ENCODE measurements at places on chromosomes 1 and 21.

GRCh38 chr1:101200513-101200912 lies 36.3 kb upstream of the S1PR1 start:
- DNase-seq, result no peak

GRCh38 chr1:208278638-208279037 lies 34.5 kb upstream of the PLXNA2 start:
- DNase-seq, result no peak

- no peak for DNase-seq
Measured at GRCh38 chr1:83011265-83011664, 987.7 kb downstream of the TTLL7 start.

DNA sequence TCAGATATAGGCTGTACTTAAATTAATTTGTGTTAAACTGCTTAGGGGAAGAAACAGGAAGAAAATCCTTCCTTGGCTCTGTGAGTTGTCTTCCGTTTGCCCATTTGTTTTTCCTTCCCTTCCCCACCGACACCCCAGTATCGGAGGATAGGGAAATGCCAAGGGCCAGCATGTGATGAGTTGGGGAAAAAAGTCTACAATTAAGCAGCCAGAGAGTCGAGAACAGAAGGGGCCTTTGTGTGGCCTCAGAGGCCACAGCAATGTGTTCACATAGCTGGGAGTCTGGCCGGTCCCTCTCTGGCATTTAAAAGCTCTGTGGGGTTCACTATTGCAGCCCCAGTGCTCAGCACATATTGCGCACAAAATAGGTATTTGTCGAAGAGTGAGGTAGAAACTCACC lies 489.3 kb downstream of the MATN1 start:
- no peak for DNase-seq

DNA sequence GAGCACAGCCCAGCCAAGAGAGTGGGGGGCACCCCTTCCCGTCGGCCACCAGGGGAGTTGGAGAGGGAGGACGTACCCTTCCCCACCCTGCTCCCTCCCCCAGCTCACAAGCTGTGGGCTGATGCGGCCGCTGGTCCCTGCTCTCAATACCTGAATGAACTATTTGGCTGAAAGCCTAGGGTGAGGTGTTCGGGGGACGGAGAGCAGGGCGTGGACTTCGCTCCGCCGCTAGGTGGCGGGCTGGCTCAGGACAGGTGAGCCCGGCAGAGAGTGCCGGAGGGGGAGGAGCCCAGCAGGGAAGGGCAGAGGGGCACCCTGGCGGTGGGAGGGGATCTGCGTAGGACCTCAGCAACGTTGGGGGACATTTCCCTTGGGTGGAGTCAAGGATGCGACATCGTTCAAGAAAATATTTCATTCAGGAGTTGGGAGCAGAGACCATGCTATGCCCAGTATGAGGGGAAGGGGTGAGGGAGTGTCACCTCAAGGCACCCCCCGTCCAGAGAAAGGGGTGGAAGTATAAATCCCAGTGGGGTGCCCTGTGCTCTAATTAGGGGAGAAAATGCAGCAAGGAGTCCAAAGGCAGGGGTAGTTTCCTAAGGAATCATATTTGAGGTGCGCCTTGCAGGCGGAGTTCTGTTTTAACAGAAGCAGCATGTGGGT lies 12.0 kb upstream of the RHBG start:
- DNase-seq, result peak; percentile 58

DNA sequence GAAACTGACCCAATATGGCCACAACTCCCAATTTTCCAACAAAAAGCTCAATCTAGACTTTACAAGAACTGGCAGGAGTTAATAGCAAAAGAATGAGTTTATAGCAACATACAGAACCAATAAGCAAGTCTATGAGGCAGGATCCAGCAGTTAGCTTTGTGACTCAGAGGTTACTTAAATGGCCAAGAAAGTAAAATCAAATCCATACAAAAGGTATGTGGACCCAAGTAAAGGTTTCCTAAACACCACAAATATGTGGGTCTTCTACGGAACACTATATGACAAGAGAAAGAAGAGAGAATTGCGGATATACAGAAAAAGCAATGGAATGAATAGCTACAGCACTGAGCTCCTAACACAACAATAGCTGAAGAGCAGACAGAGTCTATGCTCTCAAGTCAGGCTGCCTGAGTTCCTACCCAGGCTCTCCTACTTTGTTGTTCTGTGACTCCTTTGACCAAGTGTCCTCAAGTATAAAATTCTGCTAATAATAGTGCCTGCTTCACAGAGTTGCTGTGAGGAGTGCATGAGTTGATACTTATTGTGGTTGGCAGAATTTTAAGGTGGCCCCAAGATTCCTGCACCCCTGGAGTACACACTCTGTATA lies 204.3 kb downstream of the SMYD3 start:
- no peak for DNase-seq

DNA sequence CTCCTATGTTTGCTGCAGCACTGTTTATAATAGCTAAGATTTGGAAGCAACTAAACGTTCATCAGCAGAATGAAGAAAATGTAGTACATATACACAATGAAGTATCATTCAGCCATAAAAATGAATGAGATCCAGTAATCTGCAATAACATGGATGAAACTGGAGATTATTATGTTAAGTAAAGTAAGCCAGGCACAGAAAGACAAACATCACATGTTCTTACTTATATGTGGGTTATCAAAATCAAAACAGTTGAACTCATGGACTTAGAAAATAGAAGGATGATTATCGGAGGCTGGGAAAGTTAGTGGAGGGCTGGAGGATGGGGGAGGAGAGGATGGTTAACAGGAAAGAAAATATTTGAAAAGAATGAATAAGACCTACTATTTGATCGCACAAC lies 1017.6 kb downstream of the KCNT2 start:
- no peak for DNase-seq

DNA sequence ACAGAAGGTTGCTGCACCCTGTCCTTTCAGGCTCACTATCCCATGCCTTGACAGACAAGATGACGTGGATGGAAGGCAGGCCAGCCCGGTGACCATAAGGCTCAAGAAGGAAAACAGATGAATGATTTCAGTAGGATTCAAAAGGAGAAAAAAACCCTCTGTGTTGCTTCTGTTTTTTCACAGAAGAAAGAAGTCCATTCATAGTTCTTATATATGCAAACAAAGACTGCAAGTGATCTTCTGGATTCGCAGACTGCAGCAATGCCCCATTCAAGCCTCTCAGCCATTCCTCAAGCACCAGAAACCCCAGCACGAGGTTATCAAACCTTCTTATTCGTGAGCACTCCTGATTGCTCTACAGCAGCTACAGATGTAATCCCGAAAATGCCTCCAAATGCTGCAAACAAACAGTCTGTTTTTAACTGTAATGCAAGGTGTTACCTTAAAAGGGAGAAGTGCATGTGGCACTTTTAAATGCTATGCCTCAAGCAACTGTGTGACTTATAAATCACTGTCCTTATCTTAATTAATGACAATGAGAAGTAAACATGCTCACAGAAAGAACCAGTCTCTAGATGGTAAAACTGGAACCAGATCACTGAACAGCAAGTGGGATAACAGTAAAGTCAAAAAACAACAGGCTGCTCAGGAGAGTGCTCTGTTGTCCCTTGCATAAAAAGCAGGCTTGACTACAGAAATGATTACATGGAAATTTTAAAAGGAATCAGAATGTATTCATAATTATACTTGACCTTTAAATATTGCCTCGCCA lies 173.9 kb downstream of the HHIPL2 start:
- no peak for DNase-seq

GRCh38 chr1:48061162-48062136 lies 64.3 kb upstream of the TRABD2B start:
- no peak for DNase-seq

- no peak for DNase-seq
Measured at GRCh38 chr1:181812208-181812607, 249.3 kb downstream of the ZNF648 start.

GRCh38 chr1:245310571-245311531 lies 156.1 kb downstream of the KIF26B start:
- DNase-seq, result peak; percentile 21

DNA sequence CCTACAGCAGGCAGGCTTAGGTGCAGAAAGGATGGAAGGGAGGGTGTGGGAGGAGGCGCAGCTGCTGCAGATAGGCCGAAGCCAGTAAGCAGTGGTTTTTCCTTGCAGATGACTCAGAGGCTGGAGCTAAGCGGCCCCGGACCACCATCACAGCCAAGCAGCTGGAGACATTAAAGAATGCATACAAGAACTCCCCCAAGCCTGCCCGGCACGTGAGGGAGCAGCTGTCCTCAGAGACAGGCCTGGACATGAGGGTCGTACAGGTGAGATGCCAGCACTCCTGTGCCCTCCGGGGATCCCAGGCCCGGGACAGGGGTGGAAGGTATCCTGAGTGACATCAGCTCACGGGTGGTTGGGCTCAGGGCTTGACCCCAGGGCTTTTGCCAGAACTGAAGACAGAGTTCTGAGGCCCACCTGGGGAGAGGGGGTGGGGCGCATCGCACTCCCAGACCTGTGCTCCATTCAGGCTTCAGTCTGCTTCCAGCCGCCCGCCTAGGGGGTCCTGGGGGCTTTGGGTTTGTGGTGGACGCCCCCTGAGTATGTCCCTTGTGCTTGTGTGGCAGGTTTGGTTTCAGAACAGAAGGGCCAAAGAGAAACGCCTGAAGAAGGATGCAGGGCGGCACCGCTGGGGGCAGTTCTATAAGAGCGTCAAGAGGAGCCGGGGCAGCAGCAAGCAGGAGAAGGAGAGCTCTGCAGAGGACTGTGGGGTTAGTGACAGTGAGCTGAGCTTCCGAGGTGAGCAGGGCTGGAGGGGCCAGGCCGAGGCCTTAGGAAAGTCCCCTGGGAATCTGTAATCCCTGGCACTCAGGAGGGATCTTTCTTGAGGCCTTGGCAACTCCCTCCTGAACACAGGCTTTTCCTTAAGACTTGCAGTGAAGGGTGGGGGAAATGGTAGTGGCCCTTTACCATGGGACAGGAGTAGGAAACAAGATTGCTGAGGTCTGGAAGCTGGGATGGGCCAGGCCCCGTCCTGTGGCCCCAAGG lies 41.5 kb downstream of the LHX4 start:
- no peak for DNase-seq

DNA sequence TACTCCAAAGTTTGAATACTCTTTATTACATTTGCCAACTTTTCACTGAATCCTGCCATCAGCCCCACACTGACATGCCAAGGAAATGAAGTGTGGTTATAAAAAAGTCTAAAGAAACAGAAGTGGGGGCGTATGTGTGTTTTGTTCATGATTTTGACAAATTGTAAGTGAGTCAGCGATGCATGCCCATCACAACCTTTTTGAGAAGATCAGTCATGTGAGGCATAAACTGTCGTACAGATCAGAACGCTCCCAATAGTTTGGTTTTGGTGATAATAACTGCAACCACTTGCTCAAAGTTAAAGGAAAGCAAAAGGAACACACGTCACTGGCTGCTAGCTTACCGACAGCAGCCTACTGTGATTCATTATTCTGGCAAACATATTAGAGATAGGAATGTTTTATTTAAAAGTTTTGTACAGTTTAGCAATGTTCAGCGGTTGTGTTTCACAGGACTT lies 95.6 kb downstream of the RGS2 start:
- DNase-seq, result no peak

All from naive thymus-derived CD4-positive, alpha-beta T cell (primary cell).